ENCODE measurements at places on chromosomes 4 and X. TPM values are rescaled to one million over a fixed set of nuclear protein-coding genes. Genes with fewer than 3 reads are reported as not detected.
A peak's percentile ranks its signal among the peaks of the same experiment; 100 is the strongest.

Gene FABP2
- not detected for total RNA-seq

Gene ANOS1
- not detected for total RNA-seq

Gene TMPRSS11B
- total RNA-seq, result not detected

Gene ITGB1BP2
- total RNA-seq, result 4.4 TPM

Gene AREG
- 0.25 TPM for total RNA-seq

- peaks cover 12% of the 10 kb centered on the region for H3K4me1 ChIP-seq
- DNase-seq, result no peak
Observed at GRCh38 chr4:52852041-52852440, 10.1 kb upstream of the RASL11B start.

- H3K27ac ChIP-seq, result no peak overlapping the region
- H3K4me1 ChIP-seq, result peaks cover 8% of the 10 kb centered on the region
- peaks cover 82% of the 10 kb centered on the region for H3K27me3 ChIP-seq
Observed at GRCh38 chr4:110633358-110634341, 10.8 kb upstream of the PITX2 start.

DNA sequence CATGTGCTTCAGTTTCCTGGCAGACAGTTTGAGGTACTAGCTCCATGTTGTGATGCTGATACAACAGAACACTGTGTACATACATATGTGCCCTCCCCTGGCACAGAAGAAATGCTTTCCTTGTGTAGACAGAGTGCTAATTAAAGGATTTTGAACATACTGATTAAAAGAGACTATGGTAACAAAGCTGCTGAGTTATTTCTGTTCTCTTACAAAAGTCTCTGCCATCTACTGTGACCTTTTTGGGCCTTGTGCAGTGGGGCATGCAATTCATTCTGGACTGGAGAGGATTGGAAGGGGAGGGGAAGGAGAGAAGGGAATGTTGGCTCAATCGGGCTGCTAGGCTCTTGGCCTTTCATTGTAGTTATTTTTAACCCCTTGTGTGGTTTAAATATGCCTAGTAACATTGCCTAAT, 6.0 kb downstream of the PDLIM5 start:
- no peaks in the 10 kb centered on the region for H3K27me3 ChIP-seq
- H3K4me3 ChIP-seq, result no peak overlapping the region

- peaks cover 7% of the 10 kb centered on the region for H3K27me3 ChIP-seq
- no peak for DNase-seq
- no peak overlapping the region for H3K27ac ChIP-seq
Observed at GRCh38 chr4:81343046-81343445, 128.0 kb upstream of the PRKG2 start.

DNA sequence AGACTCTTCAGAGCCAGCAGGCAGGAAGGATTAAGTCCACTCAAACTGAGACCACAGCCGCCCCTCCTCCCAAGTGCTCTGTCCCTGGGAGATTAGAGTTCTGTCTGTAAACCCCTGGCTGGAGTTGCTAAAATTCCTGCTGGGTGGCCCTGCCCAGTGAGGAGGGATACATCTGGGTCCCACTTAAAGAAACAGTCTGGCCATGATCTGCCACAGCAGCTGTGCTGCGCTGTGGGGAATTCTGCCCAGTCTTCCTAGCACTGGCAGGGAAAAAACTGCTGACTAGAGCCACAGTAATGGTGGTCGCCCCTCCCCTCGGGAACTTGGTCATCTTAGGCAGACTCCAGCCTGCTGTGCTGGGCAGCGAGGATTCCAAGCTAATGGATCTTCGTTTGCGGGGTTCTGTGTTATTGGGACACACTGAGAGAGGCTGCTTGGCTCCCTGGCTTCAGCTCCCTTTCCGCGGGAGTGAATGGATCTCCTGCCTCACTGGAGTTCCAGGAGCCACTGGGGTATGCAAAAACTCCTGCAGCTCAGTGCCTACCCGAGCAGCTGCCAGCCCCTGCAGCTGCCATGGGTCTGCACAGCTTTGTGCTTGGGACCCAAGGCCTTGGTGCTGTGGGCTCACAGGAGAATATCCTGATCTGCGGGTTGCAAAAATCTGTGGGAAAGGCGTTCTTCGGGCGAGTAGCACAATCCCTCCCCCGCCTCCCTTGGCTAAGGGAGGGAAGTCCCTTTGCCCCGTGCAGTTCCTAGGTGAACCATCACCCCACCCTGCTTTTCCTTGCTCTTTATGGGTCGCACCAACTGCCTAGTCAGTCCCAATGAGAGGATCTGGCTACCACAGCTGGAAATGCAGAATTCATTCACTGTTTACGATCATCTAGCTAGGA, 15.7 kb downstream of the ZXDB start:
- no peaks in the 10 kb centered on the region for H3K4me1 ChIP-seq
- DNase-seq, result no peak
- no peak overlapping the region for H3K4me3 ChIP-seq
- H3K27me3 ChIP-seq, result no peaks in the 10 kb centered on the region

- H3K27me3 ChIP-seq, result no peaks in the 10 kb centered on the region
- H3K27ac ChIP-seq, result no peak overlapping the region
- H3K4me3 ChIP-seq, result no peak overlapping the region
- H3K36me3 ChIP-seq, result peaks cover 27% of the 10 kb centered on the region
- H3K4me1 ChIP-seq, result peaks cover 24% of the 10 kb centered on the region
Observed at GRCh38 chrX:70476934-70477733, 32.5 kb downstream of the DLG3 start.

DNA sequence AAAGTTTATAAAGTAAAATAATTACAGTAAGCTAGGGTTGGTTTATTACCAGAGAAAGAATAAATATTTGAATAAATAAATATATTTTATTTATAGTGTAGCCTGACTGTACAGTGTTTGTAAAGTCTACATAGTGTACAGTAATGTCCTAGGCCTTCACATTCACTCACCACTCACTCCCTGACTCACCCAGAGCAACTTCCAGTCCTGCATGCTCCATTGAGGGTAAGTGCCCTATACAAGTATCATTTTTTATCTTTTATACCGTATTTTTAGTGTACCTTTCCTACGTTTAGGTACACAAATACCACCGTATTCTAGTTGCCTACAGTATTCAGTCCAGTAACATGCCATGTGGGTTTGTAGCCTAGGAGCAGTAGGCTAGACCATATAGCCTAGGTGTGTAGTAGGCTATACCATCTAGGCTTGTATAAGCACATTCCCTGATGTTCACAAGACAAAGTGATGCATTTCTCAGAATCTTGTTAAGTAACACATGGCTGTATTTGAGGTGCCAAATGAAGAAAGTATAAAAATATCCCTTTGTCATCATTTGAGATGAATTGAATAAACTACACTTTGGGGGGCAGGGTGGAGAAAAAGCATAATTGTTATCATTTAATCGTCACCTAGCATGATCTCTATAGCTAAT, 14.7 kb upstream of the KLHL8 start:
- peaks cover 4% of the 10 kb centered on the region for H3K27me3 ChIP-seq
- no peak overlapping the region for H3K27ac ChIP-seq
- H3K36me3 ChIP-seq, result no peaks in the 10 kb centered on the region
- peaks cover 3% of the 10 kb centered on the region for H3K4me1 ChIP-seq
- H3K4me3 ChIP-seq, result no peak overlapping the region
- DNase-seq, result no peak

- no peak overlapping the region for H3K27ac ChIP-seq
- H3K36me3 ChIP-seq, result no peaks in the 10 kb centered on the region
- H3K4me1 ChIP-seq, result no peaks in the 10 kb centered on the region
- peak; percentile 18 for DNase-seq
- no peak overlapping the region for H3K4me3 ChIP-seq
Observed at GRCh38 chr4:87679449-87680169, 29.5 kb downstream of the DMP1 start.

DNA sequence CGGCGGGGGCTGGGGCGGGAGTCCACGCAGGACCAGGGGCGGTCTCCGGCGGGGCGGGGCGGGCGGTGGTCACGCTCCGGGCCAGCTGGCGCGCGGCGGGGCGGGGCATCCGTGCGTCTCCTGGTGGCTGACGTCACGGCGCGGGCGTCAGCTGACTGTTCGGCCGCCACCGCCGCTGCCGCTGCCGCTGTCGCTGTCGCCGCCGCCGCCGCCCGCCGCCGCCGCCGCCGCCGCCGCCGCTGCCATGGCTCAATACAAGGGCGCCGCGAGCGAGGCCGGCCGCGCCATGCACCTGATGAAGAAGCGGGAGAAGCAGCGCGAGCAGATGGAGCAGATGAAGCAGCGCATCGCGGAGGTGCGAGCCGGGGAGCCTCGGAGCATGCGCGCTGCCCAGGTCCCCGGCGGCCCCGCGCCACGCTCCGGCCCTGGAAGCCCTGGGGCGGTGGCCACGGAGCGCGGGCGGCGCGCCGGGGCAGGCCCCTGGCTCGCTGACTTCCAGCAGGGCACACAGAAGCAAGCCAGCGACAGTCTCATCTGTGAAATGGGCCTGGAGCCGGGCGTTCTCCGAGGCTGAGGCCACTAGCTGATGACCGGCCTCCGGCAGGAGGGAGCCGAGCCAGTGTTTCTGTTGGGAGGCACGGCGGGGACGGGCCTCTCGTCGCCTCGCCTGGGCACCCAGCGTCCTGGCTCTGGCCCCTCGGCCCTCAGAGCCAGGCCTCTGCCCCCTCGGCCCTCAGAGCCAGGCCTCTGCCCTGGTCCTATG, at the start of gene FAM50A:
Gene FAM50A, plus strand, starts transcription at position 150 of the 763 bp plus-strand sequence. Its CDS starts 95 bp downstream, at position 245.
- H3K27ac ChIP-seq, result peak within 1 kb of the TSS; percentile 82
- peaks cover 33% of the 10 kb centered on the region for H3K4me1 ChIP-seq
- DNase-seq, result peak; percentile 76

DNA sequence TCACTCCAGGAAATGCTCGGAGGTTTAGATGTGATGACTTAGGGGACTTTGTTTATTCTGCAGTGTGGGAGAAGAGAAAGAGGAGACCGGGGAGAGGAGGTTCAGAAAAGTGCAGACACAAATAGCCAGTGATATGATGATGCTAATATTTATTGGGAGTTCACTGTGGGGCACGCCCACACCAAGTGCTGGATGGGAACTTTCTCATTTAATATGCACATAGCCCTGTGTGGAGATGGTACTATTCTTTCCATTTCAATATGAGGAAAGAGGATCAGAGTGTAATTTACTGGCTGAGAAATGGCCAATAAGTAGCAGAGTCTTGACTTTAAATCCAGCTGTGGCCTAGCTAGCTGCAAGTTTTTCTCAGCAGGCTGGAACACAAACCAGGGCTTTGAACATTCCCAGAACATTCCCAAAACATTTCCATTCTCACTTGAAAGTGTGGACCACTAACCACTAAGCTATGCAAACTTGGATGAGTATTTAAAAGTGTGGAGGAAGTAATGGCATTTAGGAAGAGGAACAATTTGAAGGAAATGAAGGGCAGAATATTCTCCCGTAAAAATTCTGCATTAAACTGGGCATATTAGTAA, 231.7 kb downstream of the HS3ST1 start:
- no peak overlapping the region for H3K27ac ChIP-seq
- no peaks in the 10 kb centered on the region for H3K36me3 ChIP-seq

DNA sequence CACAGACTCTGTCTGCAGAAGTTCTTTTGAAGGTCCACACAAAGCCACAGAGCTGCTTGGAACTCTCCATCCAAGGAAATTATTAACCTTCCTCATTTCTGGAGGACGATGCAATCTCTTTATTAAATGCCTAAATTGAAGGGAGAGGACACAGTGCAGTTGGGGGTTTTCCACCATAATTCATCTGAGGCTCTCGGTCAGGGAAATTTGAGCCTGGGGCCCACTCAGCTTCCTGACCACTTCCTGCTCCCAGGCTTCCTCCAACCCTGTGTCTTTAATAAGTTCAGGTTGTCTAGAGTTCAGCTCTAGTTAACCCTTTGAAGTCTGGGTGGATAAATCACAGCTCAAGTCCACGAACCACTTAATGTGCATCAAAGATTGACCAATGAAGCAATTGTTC, 58.5 kb downstream of the PRPS1 start:
- H3K27ac ChIP-seq, result no peak overlapping the region
- no peaks in the 10 kb centered on the region for H3K27me3 ChIP-seq
- H3K4me1 ChIP-seq, result peaks cover 36% of the 10 kb centered on the region

GRCh38 chr4:100174985-100175383, 15.3 kb downstream of the DDIT4L start:
- no peak overlapping the region for H3K4me3 ChIP-seq
- no peak overlapping the region for H3K27ac ChIP-seq

DNA sequence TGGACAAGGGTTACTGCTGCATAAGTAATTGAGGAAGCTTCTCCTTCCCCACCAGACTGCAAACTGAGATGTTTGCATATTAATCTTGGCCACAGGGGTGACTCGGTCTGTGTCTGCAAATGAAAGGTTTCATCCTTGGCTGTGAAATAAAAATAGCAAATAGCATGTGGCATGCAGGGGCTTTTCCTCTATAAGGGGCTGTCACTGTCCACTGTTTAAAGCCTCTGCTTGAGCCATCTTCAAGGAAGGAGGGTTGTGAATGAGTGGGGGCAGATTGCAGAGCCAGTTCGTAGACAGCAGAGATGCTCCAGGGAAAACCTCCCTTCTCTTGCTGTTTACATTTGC, 33.3 kb downstream of the TMSB4X start:
- peaks cover 76% of the 10 kb centered on the region for H3K4me1 ChIP-seq
- no peaks in the 10 kb centered on the region for H3K36me3 ChIP-seq
- no peak for DNase-seq
- H3K27ac ChIP-seq, result peak overlapping the region; percentile 44
- H3K4me3 ChIP-seq, result no peak overlapping the region

- DNase-seq, result no peak
- no peak overlapping the region for H3K4me3 ChIP-seq
- peaks cover 10% of the 10 kb centered on the region for H3K27me3 ChIP-seq
- no peaks in the 10 kb centered on the region for H3K36me3 ChIP-seq
Observed at GRCh38 chrX:151694121-151694520, 1.1 kb upstream of the PRRG3 start.

- no peaks in the 10 kb centered on the region for H3K27me3 ChIP-seq
- no peak overlapping the region for H3K27ac ChIP-seq
- no peak for DNase-seq
Observed at GRCh38 chrX:22575161-22575845, 302.6 kb downstream of the CBLL2 start.

GRCh38 chr4:112214390-112215264, 17.0 kb upstream of the AP1AR start:
- no peaks in the 10 kb centered on the region for H3K27me3 ChIP-seq
- no peaks in the 10 kb centered on the region for H3K36me3 ChIP-seq
- H3K4me3 ChIP-seq, result no peak overlapping the region

DNA sequence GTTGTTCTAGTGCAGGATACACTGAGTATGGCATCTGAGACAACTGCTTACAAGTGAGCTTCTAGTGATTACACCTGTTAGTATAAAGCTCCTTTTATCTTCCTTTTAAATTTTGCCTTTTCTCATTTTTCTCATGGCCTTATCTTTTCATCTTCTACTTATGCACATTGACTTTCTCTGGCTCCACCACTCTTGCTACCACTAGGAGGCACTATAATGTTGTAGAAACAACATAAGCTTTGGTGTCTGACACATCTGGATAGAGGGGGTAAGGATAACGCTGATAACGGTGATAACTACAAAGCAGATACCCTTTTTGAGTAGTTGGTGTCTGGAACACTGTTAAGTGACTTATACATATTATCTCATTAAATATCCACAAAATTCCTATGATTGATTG, 187.4 kb upstream of the TEX13C start:
- no peak overlapping the region for H3K27ac ChIP-seq
- no peak for DNase-seq
- no peaks in the 10 kb centered on the region for H3K4me1 ChIP-seq
- no peaks in the 10 kb centered on the region for H3K27me3 ChIP-seq
- H3K36me3 ChIP-seq, result no peaks in the 10 kb centered on the region
- no peak overlapping the region for H3K4me3 ChIP-seq

DNA sequence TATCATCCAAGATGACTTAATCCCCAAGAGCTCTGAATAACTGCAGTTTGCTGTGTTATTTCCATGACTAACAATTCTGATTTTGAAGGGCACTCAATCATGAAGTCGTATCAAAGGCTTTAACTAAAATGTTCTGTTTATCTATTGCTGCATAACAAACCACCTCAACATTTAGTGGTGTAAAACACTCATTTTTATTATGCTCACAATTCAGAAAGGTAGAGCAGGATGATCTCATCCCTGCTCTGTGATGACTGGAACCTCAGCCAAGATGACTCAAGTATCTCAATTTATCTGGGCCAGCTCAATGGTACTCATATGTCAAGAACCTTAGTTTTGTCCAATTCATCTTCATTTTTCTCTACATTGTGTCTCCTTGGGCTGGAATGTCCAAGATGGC, 451.1 kb downstream of the PPARGC1A start:
- no peak for DNase-seq
- no peaks in the 10 kb centered on the region for H3K36me3 ChIP-seq
- H3K4me3 ChIP-seq, result no peak overlapping the region
- H3K27me3 ChIP-seq, result no peaks in the 10 kb centered on the region

Measured in activated CD4-positive, alpha-beta memory T cell treated with anti-CD3 and anti-CD28 coated beads, Interleukin-2, amount 10 ng/mL, durations not matched to agents 7 days and 5 days (primary cell).